NCI-H526 treated with DMSO at 0.1 percent for 48 hours (cell line): ENCODE measurements at places on chromosomes 6 and 20.

- no peak for DNase-seq
Observed at GRCh38 chr20:62338294-62338620, 28.9 kb downstream of the LAMA5 start.

DNA sequence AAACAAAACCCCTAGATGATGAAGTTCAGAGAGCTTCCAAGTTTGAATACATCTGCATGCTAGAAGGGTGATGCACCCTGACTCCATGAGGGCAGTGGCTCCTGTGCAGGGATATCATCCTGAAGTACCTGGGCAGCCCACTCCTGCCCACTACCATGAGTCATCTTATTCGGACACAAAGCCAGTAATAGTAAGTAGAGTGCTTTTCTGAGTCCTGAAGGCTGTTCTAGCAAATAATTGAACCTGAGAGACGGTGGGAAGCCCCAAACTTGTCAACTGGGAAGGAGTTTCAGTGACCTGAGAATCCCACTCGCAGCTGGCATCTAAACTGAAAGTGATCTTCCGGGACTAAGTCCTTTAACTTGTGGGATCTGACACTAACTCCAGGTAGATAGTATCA lies 152.9 kb upstream of the COL21A1 start:
- DNase-seq: no peak

DNA sequence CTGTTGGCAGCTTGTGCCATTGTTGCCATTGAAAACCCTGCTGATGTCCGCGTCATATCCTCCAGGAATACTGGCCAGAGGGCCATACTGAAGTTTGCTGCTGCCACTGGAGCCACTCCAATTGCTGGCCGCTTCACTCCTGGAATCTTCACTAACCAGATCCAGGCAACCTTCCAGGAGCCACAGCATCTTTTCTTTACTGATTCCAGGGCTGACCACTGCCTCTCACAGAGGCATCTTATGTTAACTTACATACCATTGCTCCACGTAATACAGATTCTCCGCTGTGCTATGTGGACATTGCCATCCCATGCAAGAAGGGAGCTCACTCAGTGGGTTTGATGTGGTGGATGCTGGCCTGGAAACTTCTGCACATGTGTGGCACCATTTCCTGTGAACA lies 221.8 kb upstream of the FAM83B start:
- DNase-seq: no peak

- peak; percentile 54 for DNase-seq
Observed at GRCh38 chr6:110419028-110419739, 3.8 kb upstream of the DDO start.

DNA sequence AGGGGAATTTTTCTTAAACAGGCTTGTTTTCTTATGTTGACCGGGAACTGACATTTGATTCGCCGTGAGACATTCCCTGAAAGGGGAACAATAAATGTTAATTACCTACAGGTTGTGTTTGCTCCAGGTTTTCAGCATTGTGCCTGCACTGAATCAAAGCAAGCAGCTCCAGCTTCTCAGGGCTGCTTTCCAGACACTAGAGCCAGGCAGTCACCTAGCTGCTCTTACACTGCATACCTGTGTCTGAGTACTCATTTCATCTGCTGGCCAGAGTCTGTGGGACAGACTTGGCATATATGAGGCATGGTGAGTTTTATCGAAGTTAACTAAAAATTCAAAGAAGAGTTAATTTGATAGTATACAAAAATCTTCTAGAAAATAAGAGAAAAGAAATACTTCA lies 951.8 kb upstream of the MAP3K7 start:
- DNase-seq: no peak

GRCh38 chr6:16483315-16483875 lies 245.0 kb downstream of the GMPR start:
- no peak for DNase-seq

GRCh38 chr6:116595247-116595646 lies 21.0 kb upstream of the RSPH4A start:
- no peak for DNase-seq

DNA sequence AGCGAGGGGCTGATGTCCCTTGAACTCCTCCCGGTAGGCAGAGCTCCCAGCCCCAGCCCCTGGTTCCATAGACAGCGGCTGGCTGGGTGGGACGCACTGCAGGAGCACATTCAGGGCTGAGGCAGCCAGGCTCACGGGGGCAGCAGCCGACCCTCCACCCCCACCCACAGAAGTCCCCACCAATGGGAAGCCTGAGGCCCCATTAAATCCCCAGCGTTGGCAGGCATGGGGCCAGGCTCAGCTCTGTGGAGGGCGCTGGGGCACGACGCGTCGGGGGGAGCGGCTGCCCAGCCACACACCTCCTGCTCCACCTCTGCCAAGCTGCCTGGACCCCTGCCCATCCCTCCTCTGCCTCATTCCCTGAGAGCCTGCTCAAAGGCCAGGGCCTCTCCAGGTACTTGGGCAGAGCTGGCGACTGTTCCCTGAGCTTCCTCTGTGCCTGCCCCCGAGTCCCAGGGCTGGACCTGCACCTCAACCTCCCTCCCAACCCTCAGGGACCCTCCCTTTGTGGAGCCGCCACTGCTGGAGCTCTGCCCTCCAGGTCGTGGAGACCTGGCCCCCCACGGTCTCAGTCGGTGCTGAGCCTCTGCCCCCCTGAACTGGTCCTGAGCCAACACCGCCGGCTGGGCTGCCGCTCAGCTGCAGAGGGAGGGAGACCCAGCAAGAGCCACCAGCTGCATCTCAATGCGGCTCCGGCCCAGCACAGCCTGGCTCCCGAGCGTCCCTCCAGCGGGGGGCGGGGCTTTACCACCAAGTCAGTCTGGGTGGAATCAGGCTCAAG lies 9.1 kb downstream of the CHRNA4 start:
- DNase-seq: peak; percentile 33

- DNase-seq: no peak
Observed at GRCh38 chr20:35106827-35107380, 14.3 kb upstream of the TRPC4AP start.

DNA sequence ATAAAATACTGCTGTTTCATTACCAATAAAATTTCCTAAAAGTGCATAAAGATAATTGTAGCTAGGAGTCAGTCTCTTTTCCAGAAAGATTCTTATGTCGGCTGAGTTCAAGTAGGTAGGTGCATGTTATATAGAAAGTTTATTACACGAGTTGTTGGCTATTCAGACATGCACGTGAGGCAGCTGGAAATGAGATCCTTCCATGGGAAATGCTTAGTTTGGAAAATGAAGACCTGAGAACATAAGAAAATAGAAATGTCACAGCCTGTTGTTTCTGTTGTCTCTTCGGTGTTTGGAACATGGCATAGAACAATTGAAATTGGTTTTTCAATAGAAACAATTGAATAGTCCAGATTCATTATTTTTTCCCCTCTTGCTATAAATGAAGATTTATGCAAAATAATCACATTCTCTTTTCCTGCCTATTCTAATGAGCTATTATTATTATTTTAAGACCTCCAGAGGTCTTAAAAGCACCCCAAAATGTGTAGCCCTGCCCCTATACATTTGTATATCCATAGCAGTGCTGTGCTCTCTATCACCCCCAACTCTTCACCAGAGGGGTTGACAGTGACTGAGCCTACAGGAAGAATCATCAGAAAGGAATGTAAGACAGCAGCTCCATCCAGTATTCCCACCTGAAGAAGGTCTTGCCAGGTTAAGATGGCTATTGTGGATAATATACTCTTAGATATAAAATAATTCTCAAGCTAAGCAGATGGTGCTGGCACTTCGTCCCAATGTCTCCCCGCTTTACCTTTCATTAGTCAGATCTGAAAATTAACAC lies 82.2 kb downstream of the ZDHHC14 start:
- DNase-seq: no peak

- peak; percentile 33 for DNase-seq
Observed at GRCh38 chr6:83068616-83069015, 1.1 kb downstream of the DOP1A start.

- DNase-seq: no peak
Observed at GRCh38 chr6:82430611-82431010, 67.0 kb downstream of the TPBG start.

- DNase-seq: no peak
Observed at GRCh38 chr6:111770263-111771093, 102.8 kb downstream of the FYN start.

DNA sequence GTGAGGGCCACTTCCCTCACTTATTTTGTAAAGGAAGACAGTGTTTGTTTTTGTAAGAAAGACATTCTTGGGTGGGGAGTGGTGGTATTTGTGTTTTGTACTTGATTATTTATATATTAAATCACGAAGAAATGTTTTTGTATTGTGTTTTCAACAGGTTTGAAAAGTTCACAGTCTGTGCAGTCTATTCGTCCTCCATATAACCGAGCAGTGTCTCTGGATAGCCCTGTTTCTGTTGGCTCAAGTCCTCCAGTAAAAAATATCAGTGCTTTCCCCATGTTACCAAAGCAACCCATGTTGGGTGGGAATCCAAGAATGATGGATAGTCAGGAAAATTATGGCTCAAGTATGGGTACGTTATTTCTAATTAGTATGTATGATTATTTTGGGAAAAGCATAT lies 137.2 kb downstream of the NCOA3 start:
- no peak for DNase-seq

DNA sequence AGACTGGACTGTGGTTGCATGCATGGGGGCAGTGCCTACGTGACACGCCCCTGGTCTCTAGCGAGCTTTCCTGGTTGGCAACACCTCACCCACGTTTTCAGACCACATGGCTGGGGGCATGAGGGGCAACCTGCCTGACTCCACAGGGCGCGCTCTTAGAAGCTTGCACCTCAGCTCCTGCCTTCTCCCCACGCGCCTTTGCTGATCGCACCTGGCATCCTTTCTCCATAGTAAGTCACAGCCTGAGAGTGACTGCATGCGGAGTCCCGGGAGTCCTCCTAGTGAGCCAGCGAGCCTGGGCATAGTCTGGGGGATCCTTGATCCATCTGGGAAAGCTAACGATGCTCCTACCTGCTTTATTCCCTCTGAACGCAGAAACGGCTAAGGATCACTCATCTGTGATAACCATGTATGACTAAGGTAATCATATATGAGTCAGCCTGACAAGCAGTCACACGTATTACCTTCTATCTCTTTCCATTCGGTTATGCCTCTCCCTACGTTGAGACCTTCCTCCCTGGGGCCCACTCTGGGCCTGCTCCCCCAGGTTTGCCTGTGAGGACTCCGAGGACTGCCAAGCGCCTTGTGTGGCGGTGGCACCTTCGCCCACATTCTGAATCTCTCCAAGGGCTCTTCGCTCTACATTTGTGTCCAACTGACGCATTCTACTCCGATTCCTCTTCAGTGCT lies 4.5 kb downstream of the TCFL5 start:
- no peak for DNase-seq

DNA sequence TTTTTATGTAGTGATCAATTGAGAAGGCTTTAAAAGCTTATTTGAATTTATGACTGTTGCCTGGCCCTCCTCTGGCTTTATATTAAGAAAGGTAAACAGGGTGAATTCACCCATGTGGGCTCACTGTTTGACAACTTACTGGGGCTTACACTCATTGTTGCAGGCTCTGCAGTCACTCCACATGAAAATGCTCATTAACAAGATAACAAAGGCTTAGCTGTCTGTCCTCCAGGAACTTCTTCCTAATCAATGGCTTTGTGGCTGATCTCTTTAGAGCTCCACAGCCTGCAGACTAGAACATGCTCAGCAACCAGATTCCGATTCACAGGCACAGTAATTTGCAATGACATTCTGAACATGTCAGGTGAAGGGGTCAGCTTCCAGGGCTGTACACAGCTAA lies 323.2 kb upstream of the MAN1A1 start:
- DNase-seq: peak; percentile 96

DNA sequence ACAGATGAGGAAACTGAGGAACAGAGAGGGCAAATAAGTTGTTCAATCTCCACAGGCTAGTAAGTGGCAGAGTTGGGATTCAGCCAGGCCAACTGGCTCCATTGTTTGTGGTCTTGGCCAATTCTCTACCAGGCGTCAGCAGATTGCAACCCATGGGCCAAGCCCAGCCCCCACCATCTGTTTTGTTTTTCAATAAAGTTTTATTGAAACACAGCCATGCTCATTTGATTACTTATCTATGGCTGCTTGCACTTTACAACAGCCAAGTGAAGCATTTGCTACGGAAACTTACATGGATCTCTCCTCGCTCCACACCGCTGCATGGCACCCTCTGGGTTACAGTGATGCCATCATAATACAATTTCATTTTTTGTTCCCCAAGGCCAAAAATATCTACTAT lies 90.8 kb downstream of the ZNF217 start:
- DNase-seq: no peak

GRCh38 chr6:121770943-121771342 lies 335.5 kb downstream of the GJA1 start:
- DNase-seq: no peak

GRCh38 chr6:68973066-68973465 lies 338.0 kb downstream of the ADGRB3 start:
- no peak for DNase-seq

- no peak for DNase-seq
Observed at GRCh38 chr20:15239542-15240206, 902.3 kb upstream of the FLRT3 start.

DNA sequence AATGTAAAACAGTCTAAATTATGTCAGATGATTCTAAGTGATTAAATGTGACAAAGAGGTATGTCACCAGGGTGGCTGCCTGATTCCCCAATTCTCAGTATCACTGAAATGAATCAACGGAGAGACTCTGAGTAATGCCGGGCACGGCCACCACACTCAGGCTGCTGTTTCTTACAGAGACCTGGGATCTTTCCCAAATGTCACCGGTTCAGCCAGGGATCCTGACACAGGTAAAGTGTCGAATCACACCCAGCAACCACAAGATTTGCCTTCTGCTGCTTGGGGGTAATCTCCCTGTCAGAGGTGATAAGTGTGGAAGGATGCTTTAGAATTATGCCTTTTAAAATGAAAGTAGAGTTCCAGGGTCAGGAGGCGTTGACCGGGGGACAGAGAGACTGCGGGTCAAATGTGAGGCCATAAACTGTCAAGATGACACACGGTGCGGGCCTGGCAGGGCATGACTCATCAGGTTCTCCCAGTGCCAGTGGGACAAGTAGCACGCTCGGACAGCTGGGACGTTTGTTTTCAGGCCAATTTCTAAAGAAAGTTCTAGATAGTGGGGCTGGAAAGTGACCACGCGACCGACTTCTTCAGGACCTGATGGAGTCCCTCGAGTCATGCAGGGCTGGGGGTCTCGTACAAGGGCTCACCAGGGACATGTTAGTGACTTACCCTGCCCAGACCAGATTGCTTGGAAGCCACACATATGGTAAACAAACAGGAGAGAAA lies 48.9 kb downstream of the PRDM1 start:
- DNase-seq: no peak

GRCh38 chr6:165585060-165585459 lies 78.0 kb downstream of the PDE10A start:
- DNase-seq: no peak

DNA sequence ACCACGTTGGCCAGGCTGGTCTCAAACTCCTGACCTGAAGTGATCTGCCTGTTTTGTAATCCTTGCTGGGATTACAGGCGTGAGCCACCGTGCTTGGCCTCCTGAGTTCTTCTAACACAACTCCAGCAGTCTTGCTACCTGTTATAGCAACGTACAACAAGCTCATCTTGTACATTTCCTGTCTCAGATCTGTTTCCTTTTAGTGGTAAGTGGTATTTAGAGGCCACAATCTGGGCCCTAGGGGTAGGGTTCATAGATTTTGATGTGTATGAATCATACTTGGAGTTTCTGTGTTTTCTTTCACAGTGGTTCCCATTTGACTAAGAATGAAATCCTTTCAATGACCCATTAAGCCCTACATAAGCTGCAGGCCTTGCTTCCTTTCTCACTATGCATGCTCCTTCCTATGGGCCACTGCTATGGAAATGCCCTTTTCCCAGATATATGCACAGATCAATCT lies 27.1 kb upstream of the SYNCRIP start:
- no peak for DNase-seq

- peak; percentile 53 for DNase-seq
Observed at GRCh38 chr6:30828027-30828962, 56.0 kb upstream of the DDR1 start.
